ENCODE measurements at places on chromosomes 4 and X. TPM values are rescaled to one million over a fixed set of nuclear protein-coding genes. Genes with fewer than 3 reads are reported as not detected.

GRCh38 chrX:25519258-25519657 lies 503.5 kb upstream of the ARX start:
- H3K27me3 ChIP-seq = no peaks in the 10 kb centered on the region
- no peak for DNase-seq

GRCh38 chr4:26931966-26932365 lies 71.3 kb downstream of the STIM2 start:
- DNase-seq = no peak
- peaks cover 9% of the 10 kb centered on the region for H3K4me1 ChIP-seq
- no peak overlapping the region for H3K4me3 ChIP-seq
- no peak overlapping the region for H3K27ac ChIP-seq
- H3K27me3 ChIP-seq = no peaks in the 10 kb centered on the region

GRCh38 chr4:16269240-16269639 lies 43.0 kb upstream of the TAPT1 start:
- no peaks in the 10 kb centered on the region for H3K4me1 ChIP-seq
- no peaks in the 10 kb centered on the region for H3K27me3 ChIP-seq
- H3K4me3 ChIP-seq = no peak overlapping the region
- no peaks in the 10 kb centered on the region for H3K36me3 ChIP-seq
- H3K27ac ChIP-seq = no peak overlapping the region

DNA sequence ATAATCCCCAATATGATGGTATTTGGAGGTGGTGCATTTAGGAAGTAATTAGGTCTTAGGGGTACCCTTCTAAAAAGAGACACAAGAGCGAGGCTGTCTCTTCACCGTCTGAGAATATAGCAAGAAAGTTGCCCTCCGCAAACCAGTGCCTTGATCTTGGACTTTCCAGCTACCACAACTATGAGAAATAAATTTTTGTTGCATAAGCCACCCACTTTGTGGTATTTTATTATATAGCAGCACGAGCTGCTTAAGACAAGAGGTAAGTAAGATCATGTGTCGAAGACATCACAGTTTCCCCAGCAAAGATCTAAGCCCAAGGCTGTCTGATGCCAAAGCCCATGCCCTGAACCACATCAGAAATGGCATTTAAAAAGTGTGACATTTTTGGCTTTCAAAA lies 9.6 kb upstream of the EXOSC9 start:
- H3K27me3 ChIP-seq = no peaks in the 10 kb centered on the region
- no peak overlapping the region for H3K27ac ChIP-seq
- H3K4me1 ChIP-seq = no peaks in the 10 kb centered on the region

DNA sequence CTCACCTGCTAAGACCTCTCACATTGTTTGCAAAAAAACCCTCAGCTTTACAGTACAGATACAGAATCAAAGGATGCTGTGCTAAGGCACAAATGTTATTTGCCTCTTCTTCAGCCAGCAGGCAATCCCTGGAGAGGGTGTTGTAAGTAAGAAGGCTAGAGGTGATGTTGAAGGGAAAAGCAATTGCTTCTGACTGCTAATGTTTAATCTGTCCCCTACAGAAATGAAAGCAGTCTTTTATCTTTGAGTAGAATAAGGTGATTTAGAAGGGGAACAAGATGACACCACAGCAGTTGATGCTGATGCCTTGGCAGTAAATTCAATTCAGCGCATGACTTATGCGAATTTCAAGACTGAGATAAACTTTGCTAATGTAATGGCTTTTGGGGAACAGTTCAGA lies 1064.8 kb upstream of the IGFBP7 start:
- H3K4me1 ChIP-seq = no peaks in the 10 kb centered on the region
- H3K27ac ChIP-seq = no peak overlapping the region
- H3K27me3 ChIP-seq = no peaks in the 10 kb centered on the region
- DNase-seq = no peak
- no peak overlapping the region for H3K4me3 ChIP-seq
- no peaks in the 10 kb centered on the region for H3K36me3 ChIP-seq

- no peaks in the 10 kb centered on the region for H3K27me3 ChIP-seq
- no peak for DNase-seq
- no peak overlapping the region for H3K4me3 ChIP-seq
- no peak overlapping the region for H3K27ac ChIP-seq
These were observed 17.6 kb downstream of the TNIP3 start for GRCh38 chr4:121146530-121146929.

GRCh38 chrX:55867181-55867651 lies 149.7 kb downstream of the RRAGB start:
- no peak for DNase-seq
- no peak overlapping the region for H3K27ac ChIP-seq

- H3K27ac ChIP-seq = no peak overlapping the region
- no peaks in the 10 kb centered on the region for H3K4me1 ChIP-seq
- no peaks in the 10 kb centered on the region for H3K27me3 ChIP-seq
- H3K36me3 ChIP-seq = no peaks in the 10 kb centered on the region
- no peak overlapping the region for H3K4me3 ChIP-seq
These were observed 51.1 kb downstream of the SCML1 start for GRCh38 chrX:17788439-17788838.

DNA sequence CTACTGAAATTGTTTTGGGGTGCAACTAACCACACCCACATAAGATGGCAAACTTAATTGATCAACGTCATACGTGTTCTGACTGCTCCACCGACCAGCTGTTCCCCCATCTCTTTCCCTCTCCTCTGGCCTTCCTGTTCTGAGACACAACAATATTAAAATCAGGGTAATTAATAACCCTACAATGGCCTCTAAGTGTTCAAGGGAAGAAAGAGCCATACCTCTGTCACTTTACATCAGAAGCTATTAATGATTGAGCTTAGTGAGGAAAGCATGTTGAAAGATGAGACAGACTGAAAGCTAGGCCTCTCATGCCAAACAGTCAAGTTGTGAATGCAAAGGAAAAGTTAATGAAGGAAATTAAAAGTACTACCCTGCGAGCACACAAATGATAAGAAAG lies 173.9 kb upstream of the FTHL17 start:
- H3K4me3 ChIP-seq = no peak overlapping the region
- DNase-seq = no peak
- no peaks in the 10 kb centered on the region for H3K36me3 ChIP-seq
- H3K27ac ChIP-seq = no peak overlapping the region

- no peak overlapping the region for H3K27ac ChIP-seq
- no peak overlapping the region for H3K4me3 ChIP-seq
- H3K27me3 ChIP-seq = no peaks in the 10 kb centered on the region
- H3K36me3 ChIP-seq = no peaks in the 10 kb centered on the region
- no peak for DNase-seq
These were observed 283.7 kb downstream of the AFF2 start for GRCh38 chrX:148784137-148784536.

DNA sequence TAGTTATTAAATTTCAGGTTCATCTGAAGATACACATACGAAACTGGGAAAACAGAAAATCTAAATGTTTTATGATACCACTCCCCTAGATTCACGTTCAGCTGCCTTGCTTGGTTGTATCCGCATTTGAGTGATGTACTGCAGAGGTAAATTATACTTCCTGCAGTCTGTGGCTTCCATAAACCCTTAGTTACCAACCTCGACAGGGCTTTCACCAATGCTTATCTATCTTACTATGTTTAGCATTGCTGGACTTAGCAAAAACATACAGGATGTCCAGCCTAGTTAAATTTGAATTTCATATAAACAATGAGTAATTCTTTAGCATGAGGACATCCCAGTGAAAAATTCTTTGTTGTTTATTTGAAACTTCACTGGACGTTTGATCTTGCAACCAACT lies 108.8 kb downstream of the TMA16 start:
- no peaks in the 10 kb centered on the region for H3K36me3 ChIP-seq
- H3K27ac ChIP-seq = no peak overlapping the region
- no peak for DNase-seq
- H3K4me1 ChIP-seq = no peaks in the 10 kb centered on the region
- H3K4me3 ChIP-seq = no peak overlapping the region

FRG2 gene
- total RNA-seq = not detected

CFAP299 gene
- not detected for total RNA-seq

MAGEA4 gene
- total RNA-seq = not detected

EFHC2 gene
- not detected for total RNA-seq

CT83 gene
- total RNA-seq = not detected
